ENCODE measurements at places on chromosomes 2 and 18.

DNA sequence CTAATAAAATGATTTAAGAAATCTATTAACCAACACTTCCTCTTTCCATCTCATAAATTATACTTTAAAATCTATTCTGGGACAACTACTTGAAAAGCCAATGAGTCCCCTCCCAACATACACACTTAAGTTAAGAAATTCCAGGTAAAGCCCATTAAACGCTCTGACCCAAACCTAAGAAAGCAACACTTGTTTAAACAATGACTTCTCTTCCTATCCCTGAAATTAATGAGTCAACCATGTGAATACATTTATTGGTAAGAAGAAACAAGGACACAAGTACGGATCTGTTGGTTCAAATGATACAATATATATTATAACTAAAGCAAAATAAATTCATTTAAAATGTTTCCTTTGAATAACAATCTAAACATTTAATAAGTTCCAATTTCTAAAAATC, 279.4 kb downstream of the ERBB4 start:
- DNase-seq: no peak

DNA sequence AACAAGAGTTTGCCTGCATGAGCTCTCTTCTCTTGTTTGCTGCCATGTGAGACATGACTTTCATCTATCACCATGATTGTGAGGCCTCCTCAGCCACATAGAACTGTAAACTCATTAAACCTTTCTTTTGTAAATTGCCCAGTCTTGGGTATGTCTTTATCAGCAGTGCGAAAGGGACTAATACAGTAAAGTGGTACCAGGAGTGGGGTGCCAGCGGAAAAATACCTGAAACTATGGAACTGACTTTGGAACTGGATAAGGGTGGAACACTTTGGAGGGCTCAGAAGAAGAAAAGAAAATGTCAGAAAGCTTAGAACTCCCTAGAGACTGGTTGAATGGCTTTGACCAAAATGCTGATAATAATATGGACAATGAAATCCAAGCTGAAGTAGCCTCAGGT, 260.9 kb downstream of the DSC3 start:
- DNase-seq: no peak

DNA sequence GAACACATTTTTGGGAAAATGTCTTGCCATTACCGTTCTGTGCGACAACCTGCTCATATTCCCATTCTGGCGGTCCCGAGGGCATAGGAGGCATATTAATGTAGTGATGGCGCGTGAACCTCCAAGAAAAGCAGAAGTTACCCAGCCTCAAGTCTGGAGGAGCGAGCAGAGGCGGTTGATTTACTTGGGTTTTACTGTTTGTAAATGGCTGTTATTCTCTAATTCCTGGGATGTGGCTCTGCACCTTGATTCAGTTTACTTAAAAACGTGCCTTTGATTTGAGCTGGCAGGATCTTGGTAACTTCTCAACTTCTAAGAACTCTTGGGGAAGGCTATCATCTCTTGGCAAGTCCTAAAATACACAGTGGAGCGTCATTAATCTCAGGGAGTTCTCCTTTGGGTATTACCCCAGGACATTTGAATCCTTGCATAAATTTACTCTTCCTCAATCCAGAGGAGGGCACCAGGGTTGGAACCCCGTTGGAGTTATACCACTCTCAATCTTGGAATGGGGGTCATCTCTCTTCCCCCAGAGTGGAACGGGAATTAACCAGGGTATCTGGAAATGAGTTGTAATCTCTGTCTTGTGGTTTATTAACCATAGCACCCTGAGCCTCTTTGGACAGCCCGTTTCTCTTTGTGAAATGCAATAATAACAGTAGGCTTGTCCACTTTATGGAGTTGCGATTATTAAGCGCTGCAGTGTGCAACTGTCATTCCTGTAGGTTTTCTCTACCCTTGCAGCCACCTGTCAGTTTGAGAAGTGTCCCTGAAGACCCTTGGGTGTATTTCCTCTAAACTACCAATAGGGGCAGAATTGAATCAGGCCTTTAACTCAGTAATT, 2.1 kb downstream of the HK2 start:
- no peak for DNase-seq

GRCh38 chr2:190182071-190182524, 119.6 kb upstream of the MSTN start:
- no peak for DNase-seq

- no peak for DNase-seq
Measured at GRCh38 chr2:33334083-33334482, 142.4 kb upstream of the RASGRP3 start.

- DNase-seq: no peak
Measured at GRCh38 chr2:30394096-30394495, 53.0 kb upstream of the LCLAT1 start.

DNA sequence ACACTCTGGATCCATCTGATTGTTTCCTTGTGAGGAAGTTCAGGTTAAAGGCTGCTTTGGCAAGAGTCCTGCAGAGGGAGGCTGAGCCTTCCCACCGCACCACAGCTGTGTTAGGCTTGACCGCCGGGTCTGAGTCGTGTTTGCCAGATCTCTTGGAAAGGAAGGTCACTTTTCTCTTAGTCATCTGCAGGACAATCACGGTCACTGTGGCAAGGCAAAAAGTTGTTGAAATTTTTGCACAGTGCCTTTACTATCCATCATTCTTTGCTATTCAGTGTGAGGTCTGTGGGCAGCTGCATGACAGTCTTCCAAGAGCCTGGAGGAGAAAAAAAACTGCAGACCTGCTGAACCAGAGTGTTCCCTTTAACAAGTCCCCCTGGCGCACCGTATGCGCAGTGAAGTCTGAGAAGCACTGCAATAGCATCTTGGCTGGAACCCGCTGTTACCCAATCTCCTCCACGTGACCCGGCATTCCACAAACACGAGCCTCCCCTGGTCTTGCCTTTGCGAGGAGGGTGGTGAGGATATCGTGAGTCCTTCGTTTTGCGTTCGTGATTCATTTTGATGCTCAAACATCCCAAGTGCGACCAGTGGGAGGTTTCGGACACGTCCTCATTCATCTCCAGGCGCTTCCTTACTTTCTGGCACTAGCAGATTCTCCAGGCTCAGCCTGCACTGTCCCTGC, 23.0 kb downstream of the BIN1 start:
- DNase-seq: no peak

DNA sequence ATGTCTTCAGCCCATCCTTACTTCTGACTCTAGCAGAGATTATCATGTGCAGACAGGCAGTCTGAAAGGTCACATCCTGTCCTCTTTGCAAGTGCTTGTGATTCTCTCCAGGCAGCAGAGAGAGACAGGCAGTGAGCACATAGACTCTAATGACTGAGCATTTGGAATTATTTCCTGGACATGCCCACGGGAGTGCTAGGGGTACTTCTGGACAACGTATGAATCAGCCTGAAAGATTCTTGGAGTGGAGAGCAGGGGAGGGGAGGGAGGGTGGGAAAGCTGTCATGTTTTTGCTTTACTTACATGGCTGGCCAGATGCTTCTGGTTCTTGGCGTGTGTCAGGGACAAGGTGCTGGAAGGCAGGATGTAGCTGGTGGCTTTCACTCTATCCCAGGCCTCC, 150.6 kb downstream of the RIF1 start:
- no peak for DNase-seq

DNA sequence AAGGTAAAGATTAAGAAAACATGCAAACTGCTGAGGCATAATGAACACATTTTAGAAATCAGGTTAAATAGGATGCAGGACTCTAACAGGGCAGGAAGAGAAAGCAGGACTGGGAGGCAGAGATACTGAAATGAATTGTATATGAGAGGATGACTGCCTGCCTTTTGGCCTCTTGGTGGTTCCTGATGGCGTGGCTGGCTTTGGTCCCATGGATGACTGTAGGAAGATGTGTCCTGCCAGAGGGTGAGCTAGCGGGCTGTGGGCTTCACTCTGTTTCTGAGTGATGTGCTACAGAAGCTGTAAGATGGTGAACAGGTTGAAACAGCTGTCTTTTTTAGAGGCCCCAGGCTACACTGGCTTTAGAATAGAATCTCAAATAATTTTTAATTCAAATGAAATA, 517.0 kb downstream of the SLC4A3 start:
- DNase-seq: no peak

- DNase-seq: no peak
Measured at GRCh38 chr18:77087393-77088141, 45.0 kb downstream of the MBP start.

DNA sequence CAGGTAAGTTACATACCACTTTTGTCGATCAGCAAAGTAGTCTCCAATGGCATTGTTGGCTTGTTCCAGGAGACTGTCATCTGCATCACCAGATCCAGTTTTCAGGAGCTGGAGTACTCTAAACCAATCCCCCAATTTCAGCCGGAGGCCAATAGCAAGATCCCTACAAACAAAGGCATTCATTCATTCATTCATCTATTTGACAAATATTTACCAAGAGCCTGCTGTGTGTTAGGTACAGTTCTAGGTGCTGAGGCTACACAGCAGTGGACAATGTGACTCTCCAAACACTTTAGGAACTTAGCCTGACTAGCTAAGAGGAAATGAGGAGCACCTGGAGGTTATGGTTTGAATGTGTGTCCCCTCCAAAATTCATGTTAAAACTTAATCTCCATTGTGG, 34.4 kb upstream of the TTC32 start:
- DNase-seq: no peak

DNA sequence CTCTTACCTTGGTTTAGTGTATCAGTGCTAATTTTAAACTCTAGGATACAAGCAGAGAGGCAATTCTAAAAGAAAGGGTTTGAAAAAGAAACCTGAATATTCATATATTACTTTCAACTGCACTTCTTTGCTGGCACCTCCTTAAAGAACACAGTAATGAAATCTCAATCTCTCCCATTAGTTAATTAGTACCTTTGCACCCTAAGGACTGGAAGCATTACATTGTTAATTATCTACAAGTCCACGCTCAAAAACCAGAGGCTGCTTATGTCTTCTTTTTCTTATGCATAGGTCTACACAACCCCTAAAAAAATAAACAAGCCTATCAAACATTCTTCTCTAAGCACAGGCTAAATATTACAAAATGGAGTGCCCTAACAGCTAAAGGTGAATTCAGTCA, 20.2 kb downstream of the EPHA4 start:
- DNase-seq: no peak

- DNase-seq: no peak
Measured at GRCh38 chr18:48902856-48903601, 47.7 kb downstream of the SMAD7 start.

- DNase-seq: no peak
Measured at GRCh38 chr2:188196343-188197008, 95.2 kb upstream of the GULP1 start.

- DNase-seq: no peak
Measured at GRCh38 chr2:20641123-20641985, 9.5 kb downstream of the HS1BP3 start.

GRCh38 chr2:107393516-107393915, 433.2 kb upstream of the RGPD4 start:
- no peak for DNase-seq

GRCh38 chr18:59802031-59802430, 97.8 kb upstream of the PMAIP1 start:
- DNase-seq: no peak

DNA sequence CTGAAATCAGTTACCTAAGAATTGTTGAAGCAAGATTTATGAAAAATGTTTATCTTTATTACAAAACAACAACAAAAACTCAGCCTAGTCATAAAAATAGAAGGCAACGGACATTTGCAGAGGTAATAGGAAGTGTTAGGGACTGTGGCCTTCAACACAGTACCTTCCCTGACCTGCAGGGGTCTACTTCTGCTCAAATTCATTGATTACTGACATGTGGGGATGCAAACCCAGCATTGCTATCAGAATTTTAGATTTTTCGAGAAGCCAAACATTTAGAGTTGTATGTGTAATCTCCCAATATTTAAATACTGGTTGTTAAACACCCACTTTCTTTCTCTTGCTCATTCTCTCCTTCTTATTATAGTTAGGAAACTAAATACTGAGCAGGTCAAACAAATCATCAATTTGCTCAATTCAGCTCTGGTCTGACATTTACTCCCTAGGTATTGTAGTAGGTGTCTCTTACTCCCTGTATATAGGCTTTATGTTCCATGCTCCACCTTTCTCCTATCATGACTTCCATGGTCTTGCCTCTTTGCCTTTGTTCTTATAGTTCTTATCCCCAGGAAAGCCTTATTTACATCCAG, 198.5 kb downstream of the UBE2E3 start:
- DNase-seq: peak; percentile 36

- DNase-seq: no peak
Measured at GRCh38 chr2:88838165-88838635, 146.7 kb downstream of the RPIA start.

DNA sequence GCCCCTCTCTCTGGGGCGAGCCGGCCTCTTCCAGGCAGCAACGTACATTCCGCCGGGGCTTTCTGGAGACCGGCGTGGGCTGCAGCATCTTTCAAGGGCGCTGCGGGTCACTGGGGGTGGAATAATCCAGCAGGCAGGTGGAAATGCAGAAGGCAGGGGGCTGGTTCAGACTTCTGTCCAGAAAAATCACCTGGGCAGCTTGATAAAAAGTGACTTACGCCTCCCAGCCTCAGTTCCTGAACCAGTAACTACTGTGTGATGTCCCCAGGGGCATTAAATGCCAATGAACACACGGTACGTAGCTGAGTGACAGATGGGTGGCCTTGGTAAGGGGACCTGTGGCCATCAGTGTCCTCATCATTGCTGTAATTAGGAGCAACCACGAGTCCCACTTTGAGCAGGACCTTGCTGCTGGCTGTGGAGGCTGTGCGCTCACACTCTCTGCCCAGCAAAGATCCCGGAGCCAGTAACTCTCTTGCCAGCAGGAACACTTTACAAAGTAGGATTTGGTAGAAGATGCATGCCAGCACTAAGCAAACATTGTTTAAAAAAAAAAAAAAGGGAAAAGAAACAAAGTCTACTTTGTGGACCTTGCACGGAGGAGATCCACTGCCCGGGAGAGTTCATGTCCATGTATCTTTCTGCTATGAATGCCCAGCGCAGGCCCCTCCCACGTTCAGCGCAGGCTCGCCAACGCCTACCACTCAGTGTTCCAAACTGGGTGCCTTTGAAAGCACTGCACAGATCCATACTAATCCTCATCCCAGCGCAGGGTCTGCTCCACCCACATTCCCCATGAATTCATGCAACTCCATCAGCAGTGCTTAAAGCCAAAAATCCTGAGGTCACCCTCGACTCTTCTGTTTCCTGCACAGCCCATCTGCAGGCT, 177.3 kb downstream of the HDAC4 start:
- DNase-seq: no peak

DNA sequence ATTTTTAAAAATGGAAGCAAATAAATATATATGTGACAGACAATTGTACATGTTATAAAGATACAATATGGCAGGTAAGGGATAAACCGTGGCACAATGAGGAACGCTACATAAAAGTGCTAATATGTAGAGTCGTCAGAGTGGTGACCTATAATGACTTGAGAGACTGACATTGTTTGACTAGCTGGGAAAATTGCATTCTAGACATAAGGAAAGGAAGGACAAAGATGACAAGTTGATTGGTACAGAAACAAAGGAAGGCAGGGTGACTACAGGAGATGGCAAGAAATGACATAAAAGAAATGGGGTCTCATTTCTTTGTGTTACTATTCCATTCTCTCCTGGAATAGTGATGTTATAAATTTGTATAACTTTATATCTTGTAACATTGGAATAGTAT, 420.4 kb downstream of the DSC3 start:
- no peak for DNase-seq

GRCh38 chr2:205556841-205557539, 125.3 kb upstream of the NRP2 start:
- DNase-seq: no peak

GRCh38 chr2:130390460-130391057, 34.7 kb downstream of the PTPN18 start:
- no peak for DNase-seq

GRCh38 chr2:231531466-231531865, 1.2 kb upstream of the NMUR1 start:
- no peak for DNase-seq

GRCh38 chr2:210360412-210360811, 45.4 kb upstream of the MYL1 start:
- no peak for DNase-seq

- DNase-seq: no peak
Measured at GRCh38 chr2:45524016-45524415, 87.1 kb downstream of the SRBD1 start.

Measured in activated naive CD4-positive, alpha-beta T cell treated with anti-CD3 and anti-CD28 coated beads, Interleukin-2, amount 50 U/mL, for 16 hours (primary cell).